ENCODE measurements at places on chromosomes 3 and 15. TPM values are rescaled to one million over a fixed set of nuclear protein-coding genes. Genes with fewer than 3 reads are reported as not detected.

Gene NEK11
- total RNA-seq, result 1.1 TPM

Gene ITIH1
- total RNA-seq, result not detected

Gene GOLGA8J
- not detected for total RNA-seq

DNA sequence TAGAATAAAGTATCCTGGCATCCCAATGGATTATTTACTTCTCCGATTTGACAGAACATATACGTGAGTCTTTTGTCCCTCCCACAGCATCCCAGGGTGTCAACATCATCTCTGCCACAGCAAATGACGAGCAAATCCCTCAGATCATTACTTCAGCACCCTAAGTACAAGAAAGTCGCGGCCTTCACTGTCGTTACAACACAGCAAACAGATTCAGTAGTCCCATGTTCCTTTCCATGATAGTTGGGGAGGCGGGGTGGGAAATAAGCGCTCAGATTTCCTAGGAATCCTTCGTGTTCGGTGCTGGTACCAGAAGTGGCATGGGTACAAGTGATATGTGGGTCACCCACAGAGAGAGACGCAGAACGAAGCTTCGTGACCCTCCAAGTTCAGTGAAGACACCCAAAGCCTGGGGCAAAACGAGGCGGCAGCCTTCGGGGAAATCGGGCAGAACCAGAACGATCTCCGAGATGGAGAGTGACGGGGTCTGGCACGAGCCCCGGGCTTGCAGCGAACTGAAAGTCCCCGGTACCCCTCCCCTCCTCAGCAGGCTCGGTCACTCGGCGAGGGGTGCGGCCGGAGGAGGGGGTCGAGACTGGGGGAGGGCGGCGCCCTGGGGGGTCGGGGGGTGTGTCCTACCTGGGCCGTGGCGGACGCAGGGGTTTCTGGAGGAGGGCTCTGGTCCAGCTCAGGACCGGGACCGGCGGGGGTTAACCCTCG, 619 bp downstream of the TTBK2 start:
- no peaks in the 10 kb centered on the region for H3K27me3 ChIP-seq
- peaks cover 8% of the 10 kb centered on the region for H3K36me3 ChIP-seq
- H3K27ac ChIP-seq, result peak overlapping the region; percentile 85

DNA sequence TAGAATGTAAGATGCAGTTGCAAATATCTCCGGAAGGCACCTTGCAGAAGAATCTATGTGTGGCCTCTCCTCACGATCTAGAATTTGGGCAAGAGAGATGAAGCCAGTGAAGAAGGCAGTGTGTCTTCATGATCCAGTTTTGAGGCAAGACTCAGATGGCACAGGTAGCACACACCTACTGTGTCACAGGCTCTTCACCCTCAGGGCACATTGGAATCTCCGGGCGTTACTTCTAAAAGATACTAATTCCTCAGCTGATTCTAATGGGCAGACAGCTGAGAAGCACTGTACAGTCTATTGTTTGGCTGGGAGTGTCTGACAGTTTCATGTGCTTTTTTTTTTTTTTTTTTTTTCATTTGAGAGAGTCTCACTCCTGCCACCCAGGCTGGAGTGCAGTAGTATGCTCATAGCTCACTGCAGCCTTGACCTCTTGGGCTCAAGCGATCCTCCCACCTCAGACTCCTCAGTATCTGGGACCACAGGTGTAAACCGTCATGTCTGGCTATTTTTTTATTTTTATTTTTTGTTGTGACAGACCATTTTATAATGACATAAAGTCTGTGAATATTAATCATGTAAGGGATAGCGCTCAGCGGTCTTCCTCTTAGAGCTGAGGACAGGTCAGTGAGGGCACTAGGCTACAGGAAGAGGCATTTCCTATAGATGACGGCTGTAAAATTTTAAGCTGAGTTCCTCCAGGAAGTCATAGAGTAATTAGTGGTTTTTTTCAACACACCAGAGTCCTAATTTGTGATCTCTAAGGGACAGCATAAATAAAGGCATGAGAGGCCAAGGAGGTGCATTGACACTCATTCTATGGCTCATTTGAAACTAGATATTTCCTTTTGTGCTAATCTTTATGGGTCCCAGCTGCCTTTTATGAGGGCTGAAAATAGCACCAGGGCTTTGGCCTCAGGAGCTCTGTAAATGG, 4.0 kb downstream of the C3orf52 start:
- no peak overlapping the region for H3K27ac ChIP-seq
- H3K4me1 ChIP-seq, result peaks cover 54% of the 10 kb centered on the region
- H3K36me3 ChIP-seq, result peaks cover 12% of the 10 kb centered on the region
- no peak for DNase-seq
- H3K27me3 ChIP-seq, result peaks cover 2% of the 10 kb centered on the region

Data from activated T-helper 2 cell treated with anti-CD3 and anti-CD28 coated beads, Interferon-gamma antibody, Interleukin-2, Interleukin-4, amounts not matched to agents 10 μg/mL and 5 μg/mL and 100 μg/mL, durations not matched to agents 14 hours and 24 hours and 36 hours (primary cell).